ENCODE measurements at places on chromosomes 4 and X.

DNA sequence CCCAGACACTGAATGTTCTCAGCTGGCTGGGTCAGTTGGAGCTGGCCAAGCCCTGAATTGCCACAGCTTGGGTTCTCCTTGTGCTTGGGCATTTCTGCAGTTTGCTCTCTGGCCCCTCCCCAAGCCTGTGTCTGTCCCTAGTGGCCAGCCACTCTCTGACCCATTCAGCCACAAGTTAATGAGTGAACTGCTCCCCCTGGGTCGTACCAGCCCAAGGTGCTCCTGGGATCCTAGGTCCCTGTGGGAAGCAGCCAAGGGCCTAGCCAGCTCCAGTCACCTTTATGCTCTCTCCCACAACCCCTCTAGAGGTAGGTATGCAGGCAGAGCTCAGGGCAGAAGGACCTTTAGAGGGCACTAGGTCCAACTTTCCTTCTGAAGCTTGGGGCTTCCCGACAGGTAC, 51.5 kb downstream of the STARD8 start:
- DNase-seq, result no peak

GRCh38 chr4:71749008-71749594, 34.8 kb downstream of the GC start:
- no peak for DNase-seq

- no peak for DNase-seq
These were observed 57.5 kb downstream of the FAM13A start for GRCh38 chr4:88999392-88999930.

DNA sequence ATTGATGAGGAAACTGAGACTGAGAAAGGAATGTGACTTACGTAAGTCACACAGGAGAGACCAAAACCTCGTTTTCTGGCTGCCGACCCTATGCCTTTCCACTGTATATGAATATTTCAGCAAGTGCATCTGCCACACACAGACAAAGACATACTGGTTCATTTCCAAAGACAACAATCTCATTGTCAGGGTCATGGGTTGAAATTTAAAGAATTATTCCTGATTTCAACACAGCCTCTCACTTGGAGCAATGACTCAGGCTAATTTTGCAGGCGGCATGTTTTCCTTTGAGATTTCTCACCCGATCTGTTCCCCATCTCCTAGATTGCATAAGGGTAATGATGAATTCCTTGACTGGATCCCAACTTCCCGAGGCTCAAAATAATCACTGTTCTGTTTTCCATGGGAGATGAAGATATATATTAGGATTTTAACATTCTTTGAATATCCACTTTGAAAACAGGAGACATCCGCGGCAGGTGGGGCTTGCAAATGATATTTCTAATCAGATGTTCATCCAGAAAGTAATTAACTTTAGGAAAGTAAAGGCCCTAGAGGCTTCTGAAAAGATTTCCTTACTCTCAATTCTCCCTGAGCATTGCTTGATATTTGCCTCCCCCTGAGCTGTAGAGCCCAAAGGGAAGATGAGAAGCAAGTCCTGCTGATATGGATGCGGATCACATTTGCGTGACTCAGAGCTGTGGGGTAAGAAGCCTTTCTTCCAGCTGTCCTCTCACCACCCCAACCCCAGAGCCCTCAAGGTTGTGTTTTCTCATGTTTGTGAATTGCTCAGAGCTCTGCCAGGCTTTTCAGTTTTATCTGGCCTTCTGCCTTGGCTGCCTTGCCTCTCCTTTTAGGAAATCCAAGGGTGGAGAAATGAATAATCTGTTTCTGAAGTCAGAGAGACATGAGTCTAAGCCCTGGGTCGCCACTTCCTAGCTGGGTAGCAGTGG, 361.1 kb upstream of the BOD1L1 start:
- no peak for DNase-seq
